ENCODE measurements at places on chromosomes 3 and 15. TPM values are rescaled to one million over a fixed set of nuclear protein-coding genes. Genes with fewer than 3 reads are reported as not detected.

IMPG2 gene
- 0.07 TPM for total RNA-seq

CCDC54 gene
- total RNA-seq: not detected

SAXO2 gene
- 2.7 TPM for total RNA-seq

CP gene
- not detected for total RNA-seq

CATSPER2 gene
- total RNA-seq: 0.33 TPM

MAGI1 gene
- total RNA-seq: 10.2 TPM

OR5K2 gene
- not detected for total RNA-seq

SLC2A2 gene
- not detected for total RNA-seq

SLC41A3 gene
- 40.8 TPM for total RNA-seq

IL17RD gene
- total RNA-seq: 1.8 TPM

SYNPR gene
- not detected for total RNA-seq

ITIH3 gene
- total RNA-seq: not detected

RHOV gene
- total RNA-seq: 0.05 TPM

OR4F6 gene
- not detected for total RNA-seq

Data from mammary microvascular endothelial cell (primary cell).